ENCODE measurements at places on chromosomes 7 and 10.

GRCh38 chr10:123885406-123886170 lies 6.0 kb downstream of the CPXM2 start:
- DNase-seq, result no peak

DNA sequence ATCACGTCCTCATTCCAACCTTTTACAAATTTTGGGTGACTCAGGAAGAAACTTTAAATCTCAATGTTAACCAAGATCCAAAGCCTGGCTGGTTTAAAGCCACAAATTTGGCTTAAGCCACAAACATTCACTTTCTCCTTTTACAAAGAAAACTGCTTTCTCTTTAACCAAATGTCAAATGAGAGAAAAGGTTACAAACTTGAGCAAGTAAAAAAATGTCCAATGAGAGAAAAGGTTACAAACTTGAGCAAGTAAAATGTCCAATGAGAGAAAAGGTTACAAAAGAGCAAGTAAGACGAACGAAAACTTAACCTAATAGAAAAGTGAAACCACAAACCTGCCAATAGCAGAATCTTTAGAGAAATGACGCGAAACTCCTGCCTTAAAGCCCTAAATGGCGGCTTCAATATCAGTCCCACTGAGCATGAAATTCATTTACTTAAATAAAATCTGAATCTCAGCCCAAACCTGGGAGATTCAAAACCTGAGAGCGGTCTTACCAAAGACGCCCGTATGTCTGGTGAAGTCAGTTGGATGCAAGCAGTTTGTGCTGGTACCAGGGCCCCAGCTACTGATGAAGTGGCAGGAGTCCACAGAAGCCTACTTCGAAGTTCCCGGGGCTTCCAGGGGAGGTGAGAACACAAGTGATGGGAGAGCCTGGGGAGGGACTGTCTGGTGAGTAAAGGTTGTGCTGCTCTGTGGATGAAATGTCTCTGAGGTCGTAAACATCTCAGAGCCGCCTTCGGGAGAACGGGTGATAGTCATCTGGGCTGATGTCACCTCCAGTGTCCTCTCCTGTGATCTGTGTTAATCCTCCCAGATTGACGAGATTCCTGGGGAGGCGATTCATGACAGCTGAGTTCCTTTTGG lies 74.6 kb downstream of the PAXIP1 start:
- peak; percentile 90 for DNase-seq

- DNase-seq, result no peak
These were observed 295.9 kb downstream of the GATA3 start for GRCh38 chr10:8350250-8350967.

GRCh38 chr10:75505840-75506506 lies 74.5 kb downstream of the LRMDA start:
- no peak for DNase-seq

GRCh38 chr7:139580435-139580834 lies 57.0 kb downstream of the CLEC2L start:
- DNase-seq, result no peak

GRCh38 chr10:33107953-33108352 lies 149.9 kb upstream of the ITGB1 start:
- DNase-seq, result no peak

GRCh38 chr10:102869258-102870198 lies at the start of gene AS3MT:
AS3MT (plus strand) TSS chr10:102869470; CDS start chr10:102869593, 123 bp downstream.
- no peak for DNase-seq

- no peak for DNase-seq
These were observed 88.6 kb downstream of the PODXL start for GRCh38 chr7:131467788-131468187.

- DNase-seq, result no peak
These were observed 173.4 kb downstream of the ST7 start for GRCh38 chr7:117126676-117127075.

DNA sequence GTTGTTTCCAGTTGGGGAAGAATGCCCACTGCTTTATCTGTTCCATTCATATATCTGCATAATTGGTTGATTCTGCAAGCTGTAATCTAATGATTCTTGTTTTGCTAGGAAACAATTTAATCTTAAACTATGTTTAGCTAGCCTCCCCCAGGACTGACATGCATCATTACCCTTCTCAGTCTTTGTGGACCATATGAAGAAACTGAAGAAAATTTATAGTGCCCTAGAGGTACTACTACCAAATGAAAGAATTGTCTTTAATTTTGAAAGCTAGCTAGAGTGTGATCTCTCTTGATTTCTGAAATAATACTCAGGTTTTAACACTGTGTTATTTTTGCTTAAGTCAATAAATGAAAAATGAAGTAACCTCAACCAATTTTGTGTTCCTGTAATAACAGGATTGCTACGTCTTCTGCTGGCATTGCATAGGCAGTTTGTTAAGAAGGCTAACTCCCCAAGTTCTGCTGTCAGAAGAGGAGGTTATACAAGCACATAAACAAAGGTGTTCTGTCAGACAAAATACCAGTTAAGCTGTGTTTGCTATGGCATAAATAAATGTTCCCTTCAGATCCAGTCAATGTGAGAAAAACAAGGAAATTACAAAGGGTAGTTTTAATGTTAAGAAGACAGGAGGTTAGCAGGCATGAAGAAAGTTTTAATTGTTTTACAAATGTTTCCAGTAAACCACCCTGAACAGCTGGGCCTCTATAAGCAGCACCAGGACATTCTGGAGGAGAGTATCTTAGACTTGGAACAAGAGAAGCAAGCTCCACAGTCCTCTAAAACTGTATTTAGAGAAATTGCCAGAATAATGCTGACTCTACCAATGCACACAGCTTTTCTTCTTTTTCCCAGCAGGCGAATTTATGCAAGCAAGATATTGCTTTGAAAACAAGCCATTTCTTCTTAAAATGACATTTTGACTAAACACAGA lies 90.3 kb upstream of the CTTNBP2 start:
- no peak for DNase-seq

- no peak for DNase-seq
These were observed 5.1 kb downstream of the WIPI2 start for GRCh38 chr7:5195157-5195556.

- DNase-seq, result no peak
These were observed 539.4 kb upstream of the MGMT start for GRCh38 chr10:128927497-128928161.

- DNase-seq, result no peak
These were observed 49.7 kb upstream of the GLCCI1 start for GRCh38 chr7:7918736-7919448.

- DNase-seq, result no peak
These were observed 30.1 kb upstream of the TM9SF3 start for GRCh38 chr10:96616961-96617360.

- DNase-seq, result no peak
These were observed 130.0 kb downstream of the AUTS2 start for GRCh38 chr7:69728304-69728703.

DNA sequence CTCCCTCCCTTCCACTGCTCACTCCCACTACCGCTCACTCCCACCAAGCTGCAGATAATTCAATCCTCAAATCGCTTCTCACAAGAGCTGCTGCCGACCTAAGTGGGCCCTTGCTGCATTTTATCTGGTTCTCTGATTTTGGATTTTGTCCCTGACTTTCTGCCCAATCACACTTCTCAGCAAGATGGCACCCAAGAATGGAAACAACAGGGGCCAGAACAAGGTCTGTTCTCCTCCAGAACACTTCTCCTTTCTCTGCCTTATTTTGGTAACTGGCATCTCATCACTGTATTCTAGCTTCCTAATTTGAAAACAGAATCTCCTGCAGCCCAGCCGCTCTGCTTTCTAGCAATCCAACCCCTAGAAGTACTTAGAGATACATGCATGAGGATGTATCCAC lies 172.8 kb downstream of the GRID1 start:
- DNase-seq, result no peak

DNA sequence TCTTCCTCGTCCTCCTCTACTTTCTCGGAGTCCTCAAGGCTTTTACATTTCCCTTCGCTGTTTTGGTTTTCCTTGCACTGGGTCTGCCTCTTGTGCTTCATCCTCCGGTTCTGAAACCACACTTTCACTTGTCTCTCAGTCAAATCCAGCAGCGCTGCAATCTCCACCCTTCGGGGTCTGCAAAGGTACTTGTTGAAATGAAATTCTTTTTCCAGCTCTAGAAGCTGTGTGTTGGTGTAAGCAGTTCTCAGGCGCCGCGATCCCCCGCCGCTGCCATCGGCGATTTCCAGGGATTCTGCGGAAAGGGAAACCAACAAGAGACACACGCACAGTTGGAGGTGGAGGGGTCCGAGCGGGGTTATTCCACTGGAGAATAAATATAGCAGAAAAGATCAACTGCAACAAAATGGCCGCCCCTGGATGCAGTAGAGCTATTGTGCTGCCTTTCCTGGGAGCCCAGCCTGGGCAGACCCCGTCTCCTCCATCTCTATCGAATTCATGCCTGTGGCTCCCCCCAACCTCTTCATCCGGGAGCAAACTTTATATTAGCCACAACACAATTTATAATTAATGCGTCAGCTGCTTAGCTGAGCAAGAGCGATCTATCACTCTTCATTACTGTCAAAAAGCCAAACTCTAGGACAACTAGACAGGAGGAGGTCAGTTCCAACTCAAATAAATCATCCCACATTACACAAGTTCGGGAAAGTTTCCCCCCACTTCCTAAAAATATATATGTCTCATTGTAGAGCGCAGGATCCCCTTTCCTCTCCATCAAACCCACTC lies 1.1 kb downstream of the HOXA2 start:
- DNase-seq, result no peak

GRCh38 chr10:59310324-59310914 lies 51.9 kb downstream of the FAM13C start:
- DNase-seq, result no peak

DNA sequence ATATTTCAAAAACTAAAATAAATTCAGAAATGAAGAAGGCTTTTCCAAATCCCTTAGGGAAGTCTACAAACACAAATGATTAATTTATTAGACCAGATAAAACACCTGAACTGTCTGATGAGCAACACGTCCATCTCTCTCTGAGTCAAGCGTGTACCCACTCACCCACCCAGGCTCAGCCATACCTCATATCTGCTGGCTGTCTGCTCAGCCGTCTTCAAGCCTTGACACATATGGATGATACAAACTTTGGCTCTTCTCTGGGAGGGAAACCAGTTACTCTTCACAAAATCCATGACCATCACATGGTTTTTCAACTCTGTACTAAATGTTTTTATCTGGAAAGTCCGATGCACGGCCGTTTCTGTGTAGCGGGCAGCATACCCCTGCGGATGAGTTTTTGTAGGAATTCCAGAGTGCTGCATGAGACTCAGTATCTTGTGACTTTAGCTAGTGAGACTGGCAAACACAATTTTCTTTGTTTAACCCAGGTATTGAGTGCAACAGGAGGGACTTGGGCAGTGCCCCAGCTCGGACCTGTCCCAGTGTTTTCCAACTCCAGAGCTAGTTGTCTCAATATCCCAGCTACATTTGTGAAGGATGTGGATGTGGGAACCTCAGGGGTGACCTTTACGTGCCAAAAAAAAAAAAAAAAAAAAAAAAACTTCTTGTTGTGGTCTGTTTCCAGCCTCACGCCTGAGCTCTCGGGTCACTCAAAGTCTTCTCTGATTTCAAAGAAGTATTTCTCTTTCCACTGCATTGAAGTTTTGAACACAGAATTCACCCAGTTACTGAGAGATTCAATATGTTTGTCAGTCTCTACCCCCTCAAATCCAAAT lies at the start of gene C10orf90:
C10orf90 (minus strand) TSS at position 638 of the 839 bp plus-strand sequence; CDS start at position 425, 213 bp downstream.
- no peak for DNase-seq
